ENCODE measurements at places on chromosomes 3 and 15.

DNA sequence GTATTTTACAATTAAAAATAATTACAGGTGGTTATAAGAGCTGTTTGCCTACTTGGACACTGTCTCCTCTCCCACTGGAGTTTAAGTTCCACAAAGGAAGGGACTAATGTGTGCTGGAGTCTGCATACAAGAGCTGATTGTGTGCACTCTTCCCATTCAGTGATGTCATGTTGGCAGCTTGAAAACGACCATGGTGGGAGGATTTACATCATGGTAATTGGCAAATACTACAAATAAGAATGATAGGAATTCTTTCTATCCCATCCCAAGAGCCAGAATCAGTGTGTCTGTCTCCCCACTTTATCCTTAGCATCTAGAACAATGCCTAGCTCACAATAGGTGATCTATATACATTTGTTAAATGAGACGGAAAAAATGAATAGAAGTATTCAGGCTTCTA is 14.1 kb downstream of the ITGA11 start:
- no peak for DNase-seq

GRCh38 chr15:93366387-93367100 is 277.5 kb upstream of the RGMA start:
- no peak for DNase-seq

- no peak for DNase-seq
These were observed 269.9 kb upstream of the WNT5A start for GRCh38 chr3:55756976-55757375.

DNA sequence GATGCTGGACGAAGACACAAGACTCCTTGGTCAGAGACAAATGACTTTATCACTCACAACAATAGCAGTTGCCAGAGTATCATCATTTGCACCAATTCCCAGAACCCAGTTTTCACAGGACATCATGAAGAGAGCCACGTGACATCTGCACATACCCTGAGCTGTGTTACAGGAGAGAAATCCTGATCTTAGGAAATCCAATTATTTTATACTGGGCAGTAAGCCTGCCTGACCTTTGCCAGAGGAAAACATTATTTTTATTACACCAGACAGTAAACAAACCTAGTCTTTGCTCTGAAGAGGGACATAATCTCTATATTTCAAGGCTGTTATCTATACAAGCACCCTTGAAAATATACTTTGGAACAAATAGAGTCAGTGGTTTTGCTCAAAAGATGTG is 77.4 kb downstream of the ZBBX start:
- no peak for DNase-seq

- peak; percentile 31 for DNase-seq
These were observed 838.5 kb downstream of the TUSC7 start for GRCh38 chr3:117547956-117548550.

GRCh38 chr15:57961919-57962318 is 103.6 kb downstream of the ALDH1A2 start:
- no peak for DNase-seq

DNA sequence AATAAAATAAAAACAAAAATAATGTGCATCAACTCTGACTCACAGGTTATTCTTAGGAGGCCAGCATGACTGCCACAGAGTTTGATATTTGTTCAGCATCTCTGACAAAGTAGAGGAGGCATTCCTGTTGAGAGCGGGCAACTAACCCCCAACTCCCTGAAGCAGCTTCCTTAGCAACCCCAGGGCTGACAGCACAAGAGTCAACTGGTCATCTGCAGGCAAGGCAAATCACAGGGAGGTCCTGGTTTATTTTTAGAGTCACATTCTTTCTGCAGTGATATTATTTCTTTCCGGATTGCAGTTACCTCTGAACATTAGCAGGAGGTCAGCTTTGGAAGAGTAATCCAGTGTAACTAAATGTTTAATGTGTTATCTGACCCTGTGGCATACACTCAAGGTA is 273.0 kb downstream of the PLCL2 start:
- DNase-seq = no peak

- DNase-seq = peak; percentile 32
These were observed 38.1 kb downstream of the TM2D3 start for GRCh38 chr15:101614001-101614585.

DNA sequence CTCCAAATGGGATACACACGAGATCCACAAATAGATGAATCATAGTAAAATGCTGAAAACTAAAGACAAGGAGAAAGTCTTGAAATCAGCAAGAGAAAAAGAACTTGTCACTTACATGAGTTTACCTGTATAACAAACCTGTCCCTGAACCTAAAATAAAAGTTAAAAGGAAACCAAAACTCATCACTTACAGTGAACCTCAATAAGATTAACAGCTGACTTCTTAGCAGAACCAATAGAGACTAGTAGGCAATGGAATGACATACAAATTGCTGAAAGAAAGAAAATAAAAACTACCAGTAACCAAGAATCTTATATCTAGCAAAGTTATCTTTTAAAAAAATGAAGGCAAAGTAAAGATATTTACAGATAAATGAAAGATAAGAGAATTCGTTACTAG is 27.4 kb downstream of the SEC22A start:
- no peak for DNase-seq

GRCh38 chr3:175902226-175902625 is 1043.1 kb downstream of the NAALADL2 start:
- no peak for DNase-seq

DNA sequence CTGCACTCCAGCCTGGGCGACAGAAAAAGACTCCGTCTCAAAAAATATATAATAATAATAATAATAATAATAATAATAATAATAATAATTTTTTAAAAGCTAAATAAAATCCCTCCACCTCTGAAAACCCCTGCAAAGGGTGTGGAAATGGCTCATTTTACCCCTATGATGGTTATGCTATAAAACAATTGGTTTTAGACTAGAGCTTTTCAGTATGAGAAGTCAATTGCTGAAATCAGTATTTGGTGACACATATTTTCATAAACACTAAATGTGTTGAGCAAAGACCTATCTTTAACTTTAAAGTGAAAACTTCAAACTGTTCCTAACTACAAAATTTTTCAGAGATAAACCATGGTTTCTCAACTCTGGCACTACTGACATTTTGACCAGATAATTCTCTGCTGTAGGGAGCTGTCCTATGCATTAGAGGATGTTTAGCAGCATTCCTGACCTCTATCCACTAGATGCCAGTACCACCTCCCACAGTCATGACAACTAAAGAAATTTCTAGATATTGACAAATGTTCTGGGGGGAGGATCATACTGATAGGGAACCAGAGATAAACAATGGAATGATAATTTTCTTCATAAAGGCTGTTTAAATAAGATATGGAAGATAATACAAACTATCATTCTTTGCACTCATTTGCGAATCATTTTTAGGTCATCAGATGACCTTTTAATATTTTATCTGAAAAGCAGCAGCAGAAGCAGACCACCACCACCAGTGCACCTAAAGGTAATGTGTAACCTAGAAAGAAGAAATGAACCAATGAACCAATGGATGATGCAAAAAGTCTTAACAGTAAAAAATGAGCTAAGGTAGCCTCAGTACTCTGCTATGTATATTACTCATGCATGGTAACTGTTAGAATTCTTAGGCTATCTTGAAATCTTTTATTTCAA is 13.8 kb downstream of the PTPN9 start:
- DNase-seq = no peak

DNA sequence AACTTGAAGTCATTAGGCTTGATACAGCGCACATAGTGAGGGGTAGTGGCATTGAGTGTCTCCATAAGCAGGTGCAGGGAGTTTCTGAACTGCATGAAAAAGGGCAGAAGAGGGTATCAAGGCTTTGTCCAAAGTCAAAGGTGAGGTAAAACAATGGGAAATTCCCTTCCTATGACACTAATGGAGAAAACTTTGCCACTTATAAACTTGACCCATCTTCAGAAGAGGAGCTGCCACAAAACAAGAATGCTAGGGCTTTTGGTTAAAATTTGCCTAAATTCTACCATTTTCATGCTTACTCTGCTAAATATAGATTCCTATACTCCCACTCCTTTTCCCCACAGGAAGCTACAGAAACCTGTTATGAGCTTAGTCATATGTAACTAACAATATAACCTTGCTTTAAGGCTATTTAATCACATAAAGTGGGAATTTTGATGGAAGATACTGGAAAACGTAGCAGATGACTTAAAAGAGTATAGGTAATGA is 87.5 kb upstream of the MYO5C start:
- DNase-seq = no peak

GRCh38 chr3:18558507-18558906 is 133.4 kb upstream of the SATB1 start:
- DNase-seq = no peak

GRCh38 chr15:100663086-100663914 is 60.9 kb downstream of the ASB7 start:
- peak; percentile 11 for DNase-seq

DNA sequence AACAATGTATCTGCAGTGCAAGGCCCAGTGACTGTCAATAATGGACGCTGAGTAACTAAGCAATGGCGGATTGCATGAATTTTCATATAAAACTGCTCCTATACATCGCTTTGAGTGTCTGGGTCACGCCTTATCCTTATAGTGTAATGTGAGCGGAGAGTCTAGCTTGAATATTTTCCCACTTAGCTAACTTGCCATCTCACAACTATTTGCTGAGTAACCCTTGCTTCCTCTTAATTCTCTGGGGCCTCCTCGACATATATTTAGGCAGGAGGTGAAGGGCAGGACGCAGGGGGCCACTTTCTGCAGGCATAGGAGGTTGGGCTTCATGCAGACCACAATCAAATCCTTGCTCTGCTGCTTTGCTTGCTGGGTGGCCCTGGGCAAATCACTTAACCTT is 24.0 kb downstream of the ST8SIA2 start:
- no peak for DNase-seq

- peak; percentile 18 for DNase-seq
These were observed 497 bp upstream of the CLASP2 start for GRCh38 chr3:33718595-33718907.

DNA sequence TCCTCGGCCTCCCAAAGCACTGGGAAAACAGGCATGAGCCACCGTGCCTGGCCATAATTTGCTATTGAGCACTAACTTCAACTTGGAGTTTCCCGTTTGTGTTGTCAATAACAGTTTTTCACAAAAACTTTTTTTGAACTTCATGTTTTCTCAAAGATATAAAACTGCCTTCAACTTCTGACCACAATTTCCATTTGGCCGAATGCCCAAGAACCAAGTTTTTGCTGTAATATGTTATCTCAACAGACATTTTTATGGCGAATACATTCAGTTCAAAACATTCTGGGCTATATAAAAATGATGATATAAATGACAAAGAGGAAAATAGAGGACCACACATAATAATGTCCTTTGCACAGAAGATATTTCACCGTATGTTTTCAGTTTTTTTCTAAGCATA is 56.4 kb downstream of the NEDD4 start:
- no peak for DNase-seq

DNA sequence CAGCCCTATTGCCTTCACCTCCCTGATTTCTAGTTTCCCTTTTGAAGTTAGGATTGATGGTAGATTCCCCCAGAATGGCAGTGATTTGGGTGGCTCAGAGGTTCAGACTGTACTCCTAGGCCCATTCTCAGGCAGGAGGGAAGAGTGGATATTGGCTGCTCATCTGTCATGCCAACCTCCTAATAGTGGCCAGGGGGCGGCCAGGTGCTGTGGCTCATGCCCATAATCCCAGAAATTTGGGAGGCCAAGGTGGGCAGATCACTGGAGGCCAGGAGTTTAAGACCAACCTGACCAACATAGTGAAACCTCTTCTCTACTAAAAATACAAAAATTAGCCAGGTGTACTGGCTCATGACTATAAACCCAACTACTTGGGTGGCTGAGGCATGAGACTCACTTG is 11.3 kb downstream of the RRP9 start:
- no peak for DNase-seq

- no peak for DNase-seq
These were observed at the start of gene CP for GRCh38 chr3:149221783-149222517. TSS of gene CP (minus strand) at chr3:149221829. CDS start at chr3:149221792, 37 bp downstream.

DNA sequence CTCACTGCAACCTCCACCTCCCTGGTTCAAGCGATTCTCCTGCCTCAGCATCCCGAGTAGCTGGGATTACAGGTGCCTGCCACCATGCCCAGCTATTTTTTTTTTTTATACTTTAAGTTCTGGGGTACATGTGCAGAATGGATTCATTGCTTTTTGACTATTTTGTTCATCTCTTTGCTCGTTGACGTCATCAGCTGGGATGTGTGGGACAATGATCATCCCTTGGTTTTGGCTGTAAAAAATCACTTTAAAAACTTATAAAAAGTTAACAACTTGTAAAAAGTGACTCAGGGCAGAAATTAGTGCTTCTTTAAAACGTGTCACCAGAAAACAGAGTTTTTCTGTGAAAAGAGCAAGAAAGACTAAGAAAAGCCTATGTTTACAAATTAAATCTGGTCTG is 37.8 kb downstream of the IGSF10 start:
- no peak for DNase-seq

DNA sequence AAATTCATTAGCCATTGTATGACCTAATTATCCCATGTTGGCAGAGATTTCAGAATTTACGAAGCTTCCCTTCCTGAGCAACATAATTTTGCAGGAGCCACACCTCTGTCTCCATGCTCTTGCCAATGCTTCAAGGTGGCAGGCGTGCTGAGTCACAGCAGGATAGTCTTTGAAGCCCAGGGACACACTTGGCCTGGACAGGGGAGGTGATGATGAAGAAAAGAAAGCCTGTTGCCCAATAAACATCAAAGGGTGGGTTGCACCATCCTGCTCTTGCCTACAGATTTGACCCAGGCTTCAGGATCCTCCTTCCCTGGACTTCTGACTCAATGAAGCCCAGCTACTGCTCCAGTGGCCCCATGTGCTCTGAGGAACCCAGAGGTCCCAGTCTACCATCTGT is 117.1 kb downstream of the MINAR1 start:
- DNase-seq = no peak

DNA sequence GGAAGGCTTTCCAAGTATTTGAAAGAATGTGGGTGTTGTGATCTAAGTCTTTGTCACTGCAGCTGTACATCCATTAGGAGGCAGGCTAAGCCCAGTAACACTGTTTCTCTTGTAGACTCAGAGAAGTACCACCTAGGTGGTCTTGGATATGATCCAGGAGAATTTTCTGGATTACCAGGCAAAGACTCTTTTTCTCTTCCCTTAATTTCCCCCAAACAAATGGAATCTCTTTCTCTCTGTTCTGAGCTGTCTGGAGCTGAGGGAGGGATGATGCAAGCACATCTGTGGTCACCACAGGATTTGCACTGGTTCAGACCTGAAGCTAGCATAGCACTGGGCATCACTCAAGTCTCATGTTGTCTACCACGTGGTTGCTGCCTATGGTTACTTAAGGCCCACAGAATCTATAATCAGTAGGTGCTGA is 227.6 kb downstream of the NECTIN3 start:
- no peak for DNase-seq

- DNase-seq = no peak
These were observed 113.1 kb downstream of the CHCHD6 start for GRCh38 chr3:126816986-126817777.

DNA sequence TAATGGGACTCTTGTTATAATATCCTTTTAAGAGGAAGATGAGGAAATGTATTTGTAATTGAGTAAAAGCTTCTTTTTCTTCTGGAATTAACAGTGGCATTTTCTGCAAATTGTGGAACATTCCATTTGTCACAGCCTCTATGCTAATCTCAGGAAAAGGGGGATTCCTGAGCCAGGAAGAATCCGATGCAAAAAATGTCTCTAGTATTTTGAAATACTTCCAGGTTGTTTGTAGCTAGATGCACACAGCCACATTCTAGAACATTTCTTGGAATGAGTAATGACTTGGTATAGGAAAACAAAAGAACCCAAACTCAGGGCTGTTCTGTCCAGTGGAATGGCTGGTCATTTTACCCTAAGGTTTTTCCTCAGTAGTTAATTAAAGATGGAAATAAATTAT is 98.5 kb upstream of the SLC2A2 start:
- DNase-seq = no peak

GRCh38 chr15:66761726-66762595 is 59.9 kb downstream of the SMAD6 start:
- DNase-seq = no peak

Data from DMS53 (cell line).